Neural progenitor cell (in vitro differentiated cells): ENCODE measurements at places on chromosomes 6 and 20. TPM values are rescaled to one million over a fixed set of nuclear protein-coding genes. Genes with fewer than 3 reads are reported as not detected.

GRCh38 chr20:18272451-18272850, 15.9 kb upstream of the ZNF133 start:
- no peak overlapping the region for H3K27ac ChIP-seq
- no peak for DNase-seq
- H3K4me1 ChIP-seq: peaks cover 18% of the 10 kb centered on the region
- no peaks in the 10 kb centered on the region for H3K27me3 ChIP-seq

DNA sequence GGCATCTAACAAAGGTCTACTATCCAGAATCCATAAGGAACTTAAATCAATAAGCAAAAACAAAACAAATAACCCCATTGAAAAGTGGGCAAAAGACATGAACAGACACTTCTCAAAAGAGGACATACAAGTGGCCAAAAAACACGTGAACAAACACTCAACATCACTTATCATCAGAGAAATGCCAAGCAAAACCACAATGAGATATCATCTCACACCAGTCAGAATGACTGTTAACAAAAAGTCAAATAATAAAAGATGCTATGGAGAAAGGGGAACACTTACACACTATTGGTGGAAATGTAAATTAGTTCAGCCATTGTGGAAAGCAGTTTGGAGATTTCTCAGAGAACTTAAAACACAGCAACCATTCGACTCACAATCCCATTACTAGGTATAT, 19.4 kb upstream of the VNN1 start:
- no peak for DNase-seq
- H3K27ac ChIP-seq: no peak overlapping the region
- H3K4me3 ChIP-seq: no peak overlapping the region

DNA sequence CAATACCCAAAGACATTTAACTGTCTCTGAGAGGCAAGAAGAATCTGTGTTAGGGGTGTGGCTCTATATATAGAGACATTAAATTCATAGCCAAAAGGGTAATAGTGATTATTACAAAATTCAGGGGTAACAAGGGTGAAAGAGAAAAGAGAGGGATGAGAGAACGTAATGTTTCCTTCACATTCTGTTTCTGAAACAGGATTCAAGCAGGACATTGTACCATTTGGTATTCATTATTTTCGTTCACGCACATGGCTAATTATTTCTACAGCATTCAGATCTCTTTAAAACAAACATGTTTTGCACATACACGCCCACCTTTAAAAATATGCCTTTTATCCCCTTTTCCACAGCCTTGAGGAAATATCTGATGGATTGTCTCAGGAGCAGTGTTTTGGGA, 122.7 kb downstream of the GMPR start:
- no peak overlapping the region for H3K4me3 ChIP-seq
- no peak for DNase-seq
- H3K27ac ChIP-seq: no peak overlapping the region
- H3K36me3 ChIP-seq: no peaks in the 10 kb centered on the region

DNA sequence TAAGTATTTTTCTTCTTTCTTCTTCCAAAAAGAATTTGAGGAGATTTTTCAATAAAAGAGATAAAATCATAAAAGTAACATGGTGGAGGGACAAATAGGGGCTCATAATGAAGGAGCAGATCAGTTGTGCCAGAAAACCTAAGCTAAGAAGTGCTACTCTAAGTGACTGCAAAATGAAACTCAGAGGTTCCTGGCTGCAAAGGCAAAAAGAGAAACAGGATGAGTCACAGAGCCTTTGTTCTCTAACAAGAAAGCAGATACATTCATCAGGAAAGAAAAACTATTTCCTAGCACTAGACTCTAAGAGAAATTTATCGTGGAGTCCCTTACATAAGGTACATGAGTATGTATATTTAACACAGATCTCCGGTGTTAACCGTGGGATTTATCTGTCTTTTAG, 49.8 kb downstream of the TSHZ2 start:
- no peak overlapping the region for H3K4me3 ChIP-seq
- H3K4me1 ChIP-seq: no peaks in the 10 kb centered on the region
- H3K36me3 ChIP-seq: no peaks in the 10 kb centered on the region

DNA sequence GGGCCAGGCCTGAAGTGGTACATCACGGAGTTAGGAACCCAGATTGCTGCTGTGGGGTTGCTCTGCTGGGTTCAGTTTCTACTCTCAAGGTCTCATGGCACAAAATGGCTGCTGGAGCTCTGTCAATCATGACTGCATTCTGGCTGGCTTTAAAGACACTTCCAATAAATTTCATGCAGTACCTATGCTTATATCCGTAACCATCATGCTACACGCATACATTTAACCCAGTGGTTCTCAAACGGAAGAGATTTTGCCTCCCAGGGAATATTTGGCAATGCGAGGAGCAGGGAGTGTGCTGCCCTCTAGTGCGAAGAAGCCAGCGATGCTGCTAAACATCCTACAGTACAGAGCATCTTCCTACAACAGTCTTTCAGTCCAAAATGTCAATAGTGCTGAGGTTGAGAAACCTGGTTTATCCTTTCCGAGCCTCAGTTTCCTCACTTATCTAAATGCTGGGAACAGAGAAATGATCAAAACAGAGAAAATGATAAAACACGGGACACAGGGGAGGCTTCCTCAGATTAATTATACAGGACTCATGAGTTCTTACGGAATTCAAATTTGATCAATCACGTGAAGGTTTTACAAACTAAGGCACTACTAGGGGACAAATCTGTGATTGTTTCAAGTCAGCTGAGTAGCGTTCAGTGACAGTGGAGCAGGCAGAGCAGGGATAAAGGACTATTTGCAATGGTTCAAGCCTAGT, 9.6 kb upstream of the SLC2A10 start:
- H3K4me1 ChIP-seq: peaks cover 6% of the 10 kb centered on the region
- no peaks in the 10 kb centered on the region for H3K27me3 ChIP-seq
- no peak overlapping the region for H3K4me3 ChIP-seq
- no peak overlapping the region for H3K27ac ChIP-seq

DNA sequence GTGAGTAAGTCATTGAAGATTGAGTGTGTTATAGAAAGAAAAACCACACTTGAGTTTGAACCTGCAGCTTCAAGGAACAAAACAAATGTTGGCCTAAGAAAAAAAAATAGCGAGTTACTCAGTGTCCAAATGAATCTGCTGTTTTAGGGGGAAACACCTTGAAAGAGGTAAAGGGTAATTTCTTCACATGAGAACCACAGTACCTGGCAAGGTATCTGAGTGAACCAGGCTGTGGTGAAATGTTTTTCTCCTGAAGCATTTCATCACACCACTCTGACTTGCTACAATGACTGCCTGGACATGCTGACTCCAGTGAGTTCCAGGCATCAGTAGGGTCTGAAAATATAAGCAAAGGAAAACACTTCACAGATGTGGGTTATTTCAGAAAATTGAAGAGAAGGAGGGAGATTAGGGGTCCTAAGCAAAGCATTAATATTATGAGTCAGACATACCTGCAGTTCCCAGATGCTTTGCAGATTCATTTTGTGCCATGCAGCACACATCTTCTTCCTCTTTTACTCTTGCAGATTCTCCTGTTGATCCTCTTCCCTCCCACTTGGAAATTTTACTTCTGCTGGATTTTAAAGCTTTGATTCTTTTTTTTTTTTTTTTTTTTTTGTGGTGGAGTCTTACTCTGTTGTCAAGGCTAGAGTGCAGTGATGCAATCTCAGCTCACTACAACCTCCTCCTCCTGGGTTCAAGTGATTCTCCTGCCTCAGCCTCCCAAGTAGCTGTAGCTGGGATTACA, 206.2 kb upstream of the SGK1 start:
- H3K27ac ChIP-seq: no peak overlapping the region
- no peaks in the 10 kb centered on the region for H3K27me3 ChIP-seq
- H3K36me3 ChIP-seq: no peaks in the 10 kb centered on the region
- H3K4me3 ChIP-seq: no peak overlapping the region

The DEF6 gene
- total RNA-seq: 0.17 and 0.19 TPM in 2 replicates

GRCh38 chr6:170561555-170561954, 7.4 kb downstream of the TBP start:
- H3K27me3 ChIP-seq: no peaks in the 10 kb centered on the region
- H3K4me1 ChIP-seq: no peaks in the 10 kb centered on the region
- H3K4me3 ChIP-seq: no peak overlapping the region
- peaks cover 4% of the 10 kb centered on the region for H3K36me3 ChIP-seq
- no peak for DNase-seq
- no peak overlapping the region for H3K27ac ChIP-seq

DNA sequence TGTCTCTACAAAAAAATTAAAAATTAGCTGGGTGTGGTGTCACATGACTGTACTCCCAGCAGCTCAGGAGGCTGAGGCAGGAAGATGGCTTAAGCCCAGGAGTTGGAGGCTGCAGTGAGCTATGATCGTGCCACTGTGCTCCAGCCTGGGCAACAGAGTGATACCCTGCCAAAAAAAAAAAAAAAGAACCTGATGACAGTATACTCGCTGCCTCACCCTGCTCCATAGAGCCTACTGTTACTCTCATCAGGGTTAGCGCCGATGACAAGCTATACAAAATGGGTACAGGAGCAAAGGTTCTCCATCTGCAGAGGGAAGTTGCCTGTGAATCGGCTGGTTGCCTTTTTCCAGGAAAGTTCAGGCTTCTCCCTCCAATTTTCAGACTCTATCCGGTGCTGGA, 53.4 kb downstream of the GMPR start:
- H3K27ac ChIP-seq: no peak overlapping the region
- no peaks in the 10 kb centered on the region for H3K27me3 ChIP-seq
- DNase-seq: no peak

The CPNE5 gene
- 0.56 TPM in 1 of 2 replicates, not detected in the other for total RNA-seq

GRCh38 chr6:149563928-149564325, 2.2 kb upstream of the GINM1 start:
- H3K27me3 ChIP-seq: peaks cover 41% of the 10 kb centered on the region
- H3K4me1 ChIP-seq: peaks cover 11% of the 10 kb centered on the region
- no peak overlapping the region for H3K27ac ChIP-seq
- no peaks in the 10 kb centered on the region for H3K36me3 ChIP-seq

DNA sequence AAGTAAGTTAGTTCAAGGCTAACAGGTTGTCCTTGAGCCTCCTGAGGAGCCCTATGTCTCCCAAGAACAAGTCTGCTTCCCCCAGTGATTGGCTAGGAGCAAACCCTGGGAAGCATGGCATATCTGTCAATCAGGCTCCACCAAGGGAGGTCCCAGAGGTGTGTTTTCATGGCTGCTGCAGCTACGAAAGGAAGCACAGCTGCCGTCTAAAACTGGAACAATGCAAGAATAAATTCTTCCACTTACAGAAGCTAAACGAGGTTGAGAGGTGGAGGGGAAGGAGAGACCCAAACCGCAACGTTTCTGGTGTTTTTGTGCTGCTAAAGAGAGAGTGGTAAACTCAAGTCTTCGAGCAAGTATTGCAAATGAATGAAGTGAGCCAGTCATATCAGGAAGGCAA, 4.9 kb upstream of the PTGIS start:
- H3K4me1 ChIP-seq: peaks cover 24% of the 10 kb centered on the region
- no peak overlapping the region for H3K4me3 ChIP-seq
- H3K36me3 ChIP-seq: no peaks in the 10 kb centered on the region
- no peaks in the 10 kb centered on the region for H3K27me3 ChIP-seq

GRCh38 chr6:57423468-57423867, 106.0 kb downstream of the PRIM2 start:
- H3K27ac ChIP-seq: no peak overlapping the region
- H3K27me3 ChIP-seq: no peaks in the 10 kb centered on the region
- DNase-seq: peak; percentile 74
- peaks cover 28% of the 10 kb centered on the region for H3K4me1 ChIP-seq
- no peaks in the 10 kb centered on the region for H3K36me3 ChIP-seq

The IFNGR1 gene
- total RNA-seq: 22.7 and 34.0 TPM in 2 replicates

DNA sequence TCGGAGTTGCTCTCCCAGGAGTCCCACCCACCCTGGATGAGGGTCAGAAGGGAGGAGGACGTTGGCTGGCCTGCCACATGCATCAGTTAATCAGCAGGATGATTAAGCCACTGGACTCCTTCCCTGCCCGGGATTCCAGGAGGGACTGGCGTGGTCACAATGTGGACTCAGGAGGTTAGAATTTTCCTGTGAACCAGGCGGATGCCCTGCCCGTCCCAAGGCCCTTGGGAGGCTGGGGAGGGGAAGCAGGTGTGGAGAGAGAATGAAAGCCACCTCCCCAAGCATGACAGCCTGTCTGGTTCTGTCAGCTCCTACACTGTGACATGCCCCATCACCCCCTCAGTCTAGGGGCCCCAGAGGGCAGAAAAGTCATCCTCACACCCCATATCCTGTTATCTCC, 11.6 kb upstream of the ITPR3 start:
- H3K36me3 ChIP-seq: no peaks in the 10 kb centered on the region
- H3K4me1 ChIP-seq: peaks cover 32% of the 10 kb centered on the region
- peaks cover 4% of the 10 kb centered on the region for H3K27me3 ChIP-seq
- H3K27ac ChIP-seq: no peak overlapping the region
- no peak for DNase-seq
- no peak overlapping the region for H3K4me3 ChIP-seq

GRCh38 chr20:24913076-24913628, 35.9 kb upstream of the CST7 start:
- H3K27me3 ChIP-seq: no peaks in the 10 kb centered on the region
- no peaks in the 10 kb centered on the region for H3K36me3 ChIP-seq
- no peak overlapping the region for H3K4me3 ChIP-seq
- no peak for DNase-seq
- peaks cover 11% of the 10 kb centered on the region for H3K4me1 ChIP-seq
